NB4 (cell line): ENCODE measurements at places on chromosomes 5 and 9.

DNA sequence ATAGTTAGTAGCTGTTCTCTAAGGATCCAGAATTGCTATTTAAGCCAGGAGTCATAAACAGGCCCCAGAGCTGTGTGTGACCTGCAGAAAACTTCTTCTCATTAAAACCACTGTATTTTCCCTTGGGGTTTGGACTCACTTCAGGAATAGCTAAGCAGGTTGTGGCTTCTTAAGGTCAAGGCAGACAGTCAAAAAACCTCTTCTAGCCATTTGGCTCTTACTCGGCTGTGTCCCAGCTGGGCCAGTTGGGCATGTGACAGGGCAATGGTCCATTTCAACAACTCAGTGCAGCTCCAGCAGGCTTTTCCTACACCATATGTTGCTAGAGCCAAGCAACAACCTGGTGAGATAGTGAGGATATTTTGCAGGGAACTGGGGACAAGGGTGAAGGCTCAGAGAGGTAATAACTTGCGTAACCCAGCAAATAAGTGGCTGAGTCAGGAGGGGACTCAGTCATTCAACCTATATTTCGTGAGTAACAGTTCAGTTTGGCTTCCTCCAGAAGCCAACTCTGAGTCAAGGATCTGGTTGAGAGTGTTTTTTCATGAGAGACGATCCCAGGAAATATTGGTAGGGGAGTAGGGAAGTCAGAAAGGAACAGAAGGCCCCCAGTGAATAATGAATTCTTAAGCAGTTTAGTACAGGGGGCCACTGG lies 115.4 kb upstream of the PPP2R2B start:
- DNase-seq, result no peak

GRCh38 chr5:97046270-97046982 lies 96.0 kb downstream of the LIX1 start:
- DNase-seq, result peak; percentile 15

GRCh38 chr5:177376107-177376506 lies 8.1 kb upstream of the SLC34A1 start:
- no peak for DNase-seq

- DNase-seq, result peak; percentile 77
These were observed 85.8 kb downstream of the PHAX start for GRCh38 chr5:126686451-126687126.

DNA sequence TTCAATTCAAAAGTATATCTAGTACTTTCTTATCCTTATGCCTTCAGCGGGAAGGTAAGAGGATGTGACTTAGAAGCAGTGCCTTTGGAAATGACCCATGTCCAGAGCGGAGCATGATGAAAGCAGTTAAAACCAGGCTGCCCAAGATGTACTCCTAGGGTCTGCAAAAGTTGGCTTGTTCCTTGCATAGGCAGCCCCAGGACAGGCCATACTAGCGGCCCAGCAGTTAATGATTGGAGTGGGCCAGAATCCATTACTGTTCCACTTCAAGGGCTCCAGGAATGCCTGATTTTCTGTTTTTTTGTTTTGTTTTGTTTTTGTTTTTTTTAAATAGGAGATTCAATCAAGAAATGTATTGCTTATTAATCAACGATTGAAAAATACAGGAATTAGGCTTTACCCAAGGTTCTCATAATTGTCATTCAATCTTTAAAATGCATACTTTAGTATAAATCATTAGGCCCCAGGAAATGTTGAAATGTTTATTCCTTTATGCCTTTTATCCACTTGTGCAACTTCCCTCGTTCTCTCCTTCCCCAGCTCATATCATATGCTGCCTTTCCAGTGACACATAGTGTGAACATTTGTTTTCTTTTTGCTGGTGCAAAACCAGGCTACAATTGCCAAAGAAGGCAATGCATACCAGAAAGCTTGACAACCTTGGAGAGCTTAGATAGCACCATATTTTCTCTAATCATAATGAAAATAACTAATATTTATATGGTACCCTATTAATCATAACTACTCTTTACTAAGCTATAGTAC lies 190.8 kb downstream of the ARHGEF28 start:
- no peak for DNase-seq

- DNase-seq, result no peak
These were observed 71.6 kb downstream of the SETX start for GRCh38 chr9:132283165-132283564.

DNA sequence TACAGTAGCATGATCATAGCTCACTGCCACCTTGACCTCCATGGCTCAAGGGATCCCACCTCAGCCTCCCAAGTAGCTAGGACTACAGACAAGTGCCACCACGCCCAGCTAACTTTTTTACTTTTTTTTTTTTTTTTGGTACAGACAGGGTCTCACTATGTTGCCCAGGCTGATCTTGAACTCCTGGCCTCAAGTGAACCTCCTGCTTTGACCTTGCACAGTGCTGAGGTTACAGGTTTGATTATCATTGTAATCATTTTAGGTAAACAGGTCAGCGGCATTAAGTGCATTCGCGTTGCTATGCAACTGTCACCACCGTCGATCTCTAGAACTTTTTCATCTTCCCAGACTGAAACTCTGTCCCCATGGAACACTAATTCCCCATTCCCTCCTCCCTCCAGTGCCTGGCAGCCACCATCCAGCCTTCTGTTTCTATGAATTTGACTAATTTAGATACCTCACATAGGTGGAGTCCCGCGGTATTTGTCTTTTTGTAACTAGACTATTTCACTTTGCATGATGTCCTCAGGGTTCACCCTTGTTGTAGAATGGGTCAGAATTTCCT lies 5.8 kb upstream of the CARD19 start:
- DNase-seq, result no peak

DNA sequence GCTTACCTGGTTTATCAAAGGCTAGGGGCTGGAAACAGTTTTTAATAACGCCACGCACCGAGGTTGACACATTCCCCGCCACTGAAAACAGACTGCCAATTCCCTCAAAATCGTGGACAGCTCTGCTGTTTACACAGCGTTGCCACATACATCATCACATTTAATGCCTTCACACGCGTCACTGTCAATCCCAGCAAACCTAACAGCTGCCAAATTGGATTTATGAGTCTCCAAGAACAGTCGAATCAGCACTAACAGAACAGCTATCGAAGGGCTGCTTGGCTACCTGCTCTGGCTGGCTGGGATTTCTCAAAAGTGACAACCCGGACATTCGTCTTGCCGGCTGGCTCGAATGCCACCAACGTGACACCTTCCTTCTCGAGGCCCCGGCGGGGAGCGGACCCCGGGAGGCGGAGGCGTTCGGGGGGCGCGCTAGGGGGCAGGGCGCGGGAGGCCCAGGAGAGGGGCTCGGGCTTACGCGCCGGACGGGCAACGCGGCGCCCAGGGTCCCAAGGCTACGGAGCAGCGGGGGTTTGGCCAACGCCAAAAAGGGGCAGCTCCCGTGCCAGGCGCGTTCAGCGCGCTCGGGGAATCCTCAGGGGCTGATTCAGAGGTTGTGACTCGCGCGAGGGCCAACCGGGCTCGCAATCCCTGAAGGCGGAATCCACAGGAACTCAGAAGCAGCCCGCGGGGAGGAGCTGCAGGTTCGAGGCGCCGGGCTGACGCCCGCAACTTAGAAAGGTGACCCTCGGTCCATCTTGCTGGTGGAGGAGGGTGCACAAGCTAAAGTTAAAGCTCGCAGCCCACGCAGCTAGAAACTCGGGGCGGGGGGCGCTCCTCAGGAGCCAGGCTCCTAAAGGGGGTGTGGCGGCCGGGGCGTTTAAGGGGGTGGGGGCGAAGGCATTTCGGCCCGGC lies 1.2 kb downstream of the CDC14B start:
- DNase-seq, result peak; percentile 15

- DNase-seq, result no peak
These were observed 113.2 kb downstream of the UNC13B start for GRCh38 chr9:35274993-35275392.

DNA sequence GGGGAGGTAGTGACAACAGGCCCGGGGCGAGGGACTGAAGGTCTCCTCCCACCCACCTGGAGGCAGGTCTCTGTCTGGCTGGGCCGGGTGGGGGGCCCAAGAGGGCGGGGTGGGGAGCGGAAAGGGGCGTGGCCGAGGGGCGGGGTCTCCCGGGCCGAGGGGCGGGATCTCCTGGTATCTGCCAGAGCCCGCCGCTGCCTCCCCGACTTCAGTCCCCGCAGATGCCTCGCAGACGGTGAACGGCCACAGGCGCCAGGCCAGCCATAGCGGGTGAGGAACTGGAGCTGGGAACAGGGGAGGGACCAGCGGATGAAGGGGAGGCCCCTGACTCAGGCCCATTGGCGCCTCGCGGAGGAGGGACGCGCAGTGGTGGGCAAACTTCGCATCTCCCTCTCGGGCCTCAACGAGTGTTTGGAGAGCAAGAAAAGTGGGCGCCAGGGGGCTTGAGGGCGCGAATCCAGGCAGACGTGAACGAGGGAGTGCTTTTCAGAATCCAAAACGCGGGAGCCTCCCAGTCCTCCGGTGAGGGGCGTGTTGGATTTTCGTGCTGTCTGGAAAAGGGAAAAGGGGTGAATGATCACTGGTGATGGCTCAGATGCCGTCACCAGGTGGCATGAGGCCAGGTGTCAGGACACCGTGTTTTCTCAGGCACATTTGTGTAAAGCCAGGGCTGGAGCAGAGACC lies at the start of gene ADGRD2:
ADGRD2 (plus strand) TSS at position 211 of the 684 bp plus-strand sequence. CDS start 1,216 bp downstream, outside the sequence.
- no peak for DNase-seq

DNA sequence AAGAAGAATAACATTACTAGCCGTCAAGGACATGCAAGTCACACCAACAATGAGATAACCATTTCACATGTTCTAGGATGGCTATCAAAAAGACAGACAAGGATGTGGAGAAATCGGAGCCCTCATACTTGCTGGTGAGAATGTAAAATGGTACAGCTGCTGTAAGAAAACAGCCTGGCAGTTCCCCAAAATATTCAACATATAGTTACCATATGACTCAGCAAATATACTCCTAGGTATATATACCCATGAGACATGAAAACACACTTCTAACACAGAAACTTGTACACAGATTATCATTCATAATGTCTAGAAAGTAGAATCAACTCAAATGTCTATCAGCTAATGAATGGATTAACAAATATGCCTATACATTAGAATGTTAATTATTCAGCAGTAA lies 105.4 kb upstream of the PCAT7 start:
- DNase-seq, result no peak

DNA sequence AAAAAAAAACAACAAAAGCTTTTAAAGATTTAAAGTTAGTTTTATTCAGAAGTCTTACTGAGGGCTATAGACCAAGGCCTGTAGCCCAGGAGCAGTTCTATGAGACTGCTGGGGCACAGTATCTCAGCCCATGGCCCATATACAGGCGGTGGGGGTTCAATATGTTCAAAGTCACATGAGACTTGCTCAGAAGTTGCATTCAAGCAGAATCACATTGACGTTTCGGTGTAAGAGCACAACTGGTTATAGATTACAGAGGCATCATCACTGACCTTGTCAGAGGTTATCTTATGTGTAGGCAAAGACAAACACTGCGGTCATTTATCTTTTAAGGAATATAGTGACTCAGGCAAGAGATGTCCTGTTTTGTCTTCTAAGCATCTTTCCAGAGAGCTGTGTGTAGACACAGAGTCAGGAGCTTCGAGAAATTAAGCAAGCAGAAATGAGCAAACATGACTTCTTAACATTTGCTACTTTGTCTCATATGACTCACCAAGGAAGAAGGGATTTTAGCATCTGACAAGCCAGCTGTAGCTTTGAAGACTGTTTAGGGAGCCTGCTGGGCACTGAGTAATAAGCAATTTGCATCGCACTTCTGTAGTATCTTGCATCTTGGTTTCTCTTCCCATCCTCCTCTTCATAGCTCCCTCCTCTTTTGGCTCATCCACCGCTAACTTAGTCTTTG lies 12.9 kb upstream of the F2RL1 start:
- DNase-seq, result no peak

DNA sequence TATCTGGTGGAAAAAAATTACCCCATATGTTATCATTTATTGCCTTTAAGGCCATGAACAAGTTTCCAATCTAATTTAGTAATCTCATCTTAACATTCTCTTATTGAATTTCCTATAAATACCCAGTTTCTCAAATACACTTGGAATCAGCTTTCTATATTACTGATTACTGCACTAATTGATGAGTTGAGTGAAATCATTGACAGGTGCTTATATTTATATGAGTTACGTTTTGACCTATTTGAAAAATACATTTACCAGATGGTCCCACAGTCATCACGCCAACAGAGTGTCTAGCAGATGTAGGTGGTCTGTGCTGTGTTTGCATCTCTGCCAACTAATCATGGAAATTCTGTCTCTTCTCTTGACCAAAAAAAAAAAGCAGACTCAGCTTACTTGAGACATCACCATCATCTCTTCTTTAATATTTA lies 307.3 kb upstream of the NREP start:
- no peak for DNase-seq

DNA sequence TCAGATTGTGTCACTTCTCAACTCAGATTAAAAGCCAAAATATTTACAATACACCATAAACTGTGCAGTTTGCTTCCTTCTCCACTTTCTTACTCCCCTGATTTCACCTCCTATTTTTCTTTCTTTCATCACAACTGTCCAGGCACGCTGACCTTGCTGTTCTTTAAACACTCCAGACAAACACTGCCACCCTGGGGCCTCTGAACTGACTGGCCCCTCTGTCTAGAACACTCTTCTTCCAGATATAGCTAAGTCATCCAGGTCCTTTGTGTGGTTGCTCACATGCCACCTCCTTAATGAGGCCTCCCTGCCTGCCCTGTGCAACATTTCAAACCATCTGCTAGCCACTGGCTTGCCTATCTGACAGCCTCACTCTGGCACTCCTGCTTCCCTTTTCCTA lies 46.6 kb downstream of the ATG10 start:
- peak; percentile 91 for DNase-seq

- no peak for DNase-seq
These were observed 13.3 kb downstream of the ALDH1B1 start for GRCh38 chr9:38405785-38406184.

GRCh38 chr5:32379421-32379820 lies 65.1 kb downstream of the ZFR start:
- DNase-seq, result no peak
